PC-3 (cell line): ENCODE measurements at places on chromosomes 13 and 19. TPM values are rescaled to one million over a fixed set of nuclear protein-coding genes. Genes with fewer than 3 reads are reported as not detected.
A peak's percentile ranks its signal among the peaks of the same experiment; 100 is the strongest.

- DNase-seq: no peak
These were observed 10.5 kb downstream of the COMP start for GRCh38 chr19:18780631-18781030.

- DNase-seq: no peak
These were observed 57.3 kb downstream of the CDADC1 start for GRCh38 chr13:49304763-49305700.

DNA sequence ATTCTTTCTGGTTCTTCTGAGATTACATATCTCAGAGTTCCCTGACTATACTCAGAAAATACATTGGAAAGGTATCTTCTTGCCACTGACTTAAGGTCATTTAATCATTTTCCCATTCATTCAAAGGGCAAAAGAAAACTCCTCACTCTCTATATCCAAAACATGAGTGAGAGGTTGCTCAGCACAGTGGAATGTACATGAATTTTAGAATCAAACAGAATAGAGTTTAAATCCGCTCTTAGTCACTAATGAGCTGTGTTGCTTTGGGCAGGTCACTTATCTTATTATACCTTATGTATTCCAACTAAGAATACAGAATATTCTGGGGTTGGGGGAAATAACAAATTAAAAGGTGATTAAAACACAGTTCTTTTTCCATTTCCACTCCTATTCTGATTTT lies 452.6 kb upstream of the KLF12 start:
- peak; percentile 59 for DNase-seq

- DNase-seq: no peak
These were observed 1397.0 kb downstream of the UQCRFS1 start for GRCh38 chr19:27815985-27816384.

DNA sequence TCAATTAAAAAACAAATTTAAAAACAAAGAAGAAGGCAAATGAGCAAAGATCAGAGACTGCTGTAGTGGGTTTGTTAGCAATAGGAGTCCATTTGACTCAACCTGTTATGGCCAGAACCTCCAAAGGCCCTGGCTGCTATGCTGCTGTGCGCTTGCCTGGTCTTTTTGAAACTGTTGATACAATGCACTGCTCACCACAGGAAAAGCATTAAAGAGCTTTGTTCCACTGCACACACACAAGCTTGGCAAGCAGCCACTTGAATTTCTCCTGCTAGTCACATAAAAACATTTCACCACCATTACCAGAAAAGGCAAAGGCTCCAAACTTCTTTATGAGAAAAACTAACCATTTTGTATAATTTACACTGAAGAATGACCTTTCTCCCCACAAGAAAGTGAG lies 132.2 kb downstream of the FREM2 start:
- DNase-seq: no peak

TSHZ3 gene
- 0.18 and 0.23 TPM in 2 replicates for total RNA-seq

CGB1 gene
- 0.95 TPM in 1 of 2 replicates, not detected in the other for total RNA-seq
